Activated CD8-positive, alpha-beta memory T cell treated with anti-CD3 and anti-CD28 coated beads for 4 hours (primary cell): ENCODE measurements at places on chromosomes 1 and 21.

GRCh38 chr1:15681349-15682292 is 2.5 kb upstream of the PLEKHM2 start:
- no peak for DNase-seq

DNA sequence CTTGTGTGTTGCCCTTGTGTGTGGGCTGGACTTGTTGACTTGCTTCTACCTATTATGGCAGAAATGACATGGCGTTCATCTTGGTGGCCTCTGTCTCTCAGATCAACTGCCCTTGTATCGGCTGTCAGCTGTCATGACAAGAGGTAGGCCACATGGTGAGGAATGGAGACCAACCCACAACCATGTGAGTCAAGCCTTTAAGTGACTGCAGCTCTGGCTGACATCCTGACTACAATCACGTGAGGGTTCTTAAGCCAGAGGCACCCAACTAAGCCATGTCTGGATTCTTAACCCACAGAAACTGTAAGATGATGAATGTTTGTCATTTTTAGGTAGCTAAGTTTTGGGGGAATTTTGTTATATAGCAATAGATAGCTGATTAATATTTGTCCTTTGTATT is 82.1 kb downstream of the KCND3 start:
- no peak for DNase-seq

DNA sequence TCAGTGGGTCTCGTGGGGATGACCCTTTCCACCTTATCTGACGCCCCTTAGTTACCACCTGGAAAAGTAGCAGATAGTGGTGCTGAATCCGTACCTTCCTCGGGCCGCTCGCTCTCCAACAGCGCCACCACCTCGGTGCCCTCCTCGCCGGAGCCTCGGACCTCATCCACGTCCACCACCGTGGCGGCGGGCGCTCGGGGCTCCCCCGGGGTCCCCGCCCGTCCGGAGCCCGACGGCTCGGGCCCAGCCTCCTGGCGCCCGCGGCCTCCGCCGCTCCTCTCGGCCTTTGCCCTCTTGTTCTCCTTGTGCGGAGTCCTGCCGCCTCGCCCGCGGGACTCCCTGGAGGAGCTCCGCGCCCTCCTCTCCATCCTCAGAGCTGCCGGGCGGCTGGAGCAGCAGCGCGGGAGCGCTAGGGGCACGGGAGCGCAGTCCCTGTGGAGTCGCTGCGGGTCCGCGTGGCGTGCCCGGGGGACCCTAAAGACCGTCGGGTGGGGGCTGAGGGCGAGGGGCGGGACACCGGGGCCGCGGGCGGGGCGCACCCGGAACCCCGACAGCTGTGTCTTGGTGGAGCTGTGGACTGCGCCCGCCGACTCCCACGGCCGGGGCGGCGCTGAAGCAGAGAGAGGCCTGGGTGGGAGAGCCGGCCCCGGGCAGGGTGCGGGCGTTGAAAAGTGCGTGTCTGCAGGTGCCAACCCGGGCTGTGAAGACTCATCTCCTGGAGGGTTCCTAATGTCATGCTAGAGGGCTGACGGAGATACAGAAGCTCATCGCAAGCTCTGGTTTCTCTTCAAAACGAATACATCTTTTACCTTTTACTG is at the start of gene NPHS2:
Gene NPHS2 (minus strand): TSS at position 452 of the 818 bp plus-strand sequence. CDS start 84 bp downstream, at position 368.
- no peak for DNase-seq

DNA sequence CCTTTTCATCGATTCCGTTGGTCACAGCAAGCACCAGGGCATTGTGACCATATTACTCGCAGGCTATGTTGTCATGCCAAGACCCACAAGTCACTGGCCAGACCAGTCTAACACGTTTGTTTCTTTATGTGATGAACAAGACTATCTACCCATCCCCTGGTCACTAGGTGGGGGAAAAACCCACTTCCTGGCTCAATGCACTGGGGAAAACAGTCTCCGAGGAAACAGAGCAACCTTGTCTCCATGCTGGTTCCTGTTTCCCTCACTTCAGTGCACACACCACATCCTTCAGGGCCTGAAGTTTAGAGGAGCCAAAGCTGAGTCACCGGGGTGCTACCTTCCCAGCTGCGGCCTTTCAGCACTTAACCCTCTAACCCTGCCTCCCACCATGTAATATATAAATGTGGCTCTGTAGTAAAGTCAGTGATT is 20.9 kb downstream of the ERICH3 start:
- no peak for DNase-seq
